MG63 (cell line): ENCODE measurements at places on chromosomes 4 and X.

DNA sequence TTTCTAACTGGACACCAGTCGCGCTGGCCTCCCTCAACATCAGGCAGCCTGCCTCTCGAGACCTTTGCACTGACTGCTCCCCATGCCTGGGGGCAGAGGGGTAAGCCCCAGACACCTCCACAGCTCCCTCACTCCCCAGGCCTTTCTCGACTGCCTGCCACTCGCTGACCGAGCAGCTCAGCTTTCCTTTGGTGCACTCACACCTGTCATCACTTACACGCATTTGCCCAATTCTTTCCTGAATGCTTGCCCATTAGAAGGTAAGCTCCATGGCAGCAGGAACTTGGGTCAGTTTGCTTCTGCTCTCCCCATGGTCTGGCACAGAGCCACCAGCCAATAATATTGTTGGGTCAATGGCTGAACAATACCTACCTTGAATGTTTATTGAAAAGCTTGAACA lies 32.2 kb upstream of the PROM1 start:
- no peak for DNase-seq

DNA sequence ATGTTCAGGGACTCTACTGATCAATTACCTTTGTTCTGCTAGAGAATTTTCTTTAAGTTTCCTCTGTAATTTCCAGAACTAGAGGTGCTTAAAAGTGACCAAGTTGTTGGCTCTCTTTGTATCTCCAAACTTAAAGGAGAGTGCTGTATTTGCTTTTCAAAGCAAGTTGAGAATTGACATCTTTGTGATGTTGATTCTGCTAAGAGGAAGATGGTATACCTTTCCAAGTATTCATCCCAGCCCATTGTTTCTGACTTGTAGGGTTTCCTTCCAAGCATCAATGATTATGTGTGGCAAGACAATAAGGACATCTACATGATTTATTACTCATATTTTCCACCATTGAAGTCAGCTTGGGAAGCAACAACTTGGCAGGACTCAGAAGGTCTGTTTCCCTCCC lies 190.6 kb downstream of the GC start:
- no peak for DNase-seq

- no peak for DNase-seq
These were observed 156.1 kb downstream of the STPG2 start for GRCh38 chr4:97987019-97987648.

- peak; percentile 90 for DNase-seq
These were observed 355.1 kb downstream of the HS3ST1 start for GRCh38 chr4:11073621-11074051.

- no peak for DNase-seq
These were observed 61.2 kb downstream of the STARD8 start for GRCh38 chrX:68708503-68709290.
